ENCODE measurements at places on chromosomes 12 and 14.
A peak's percentile ranks its signal among the peaks of the same experiment; 100 is the strongest.

DNA sequence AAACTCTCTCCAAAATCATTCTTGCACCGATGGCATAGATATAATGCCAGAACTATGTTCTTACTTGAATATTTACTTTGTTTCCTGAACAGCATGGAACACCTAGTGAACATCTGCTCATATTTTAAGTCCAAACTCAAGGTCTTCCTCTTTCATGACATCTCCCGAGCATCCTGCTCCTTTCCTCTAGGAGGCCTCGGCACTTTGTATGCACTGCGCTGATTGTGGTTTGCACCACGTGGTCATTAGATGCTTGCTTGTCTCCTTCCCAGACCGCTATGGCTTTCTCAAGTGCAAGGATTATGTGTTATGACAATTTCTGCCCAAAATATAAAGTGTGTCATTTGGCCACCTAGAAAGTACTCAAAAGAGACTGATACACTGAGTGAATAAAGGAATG lies 912.0 kb downstream of the GALC start:
- no peak for DNase-seq

GRCh38 chr14:106879241-106879640 lies 1352.9 kb downstream of the TMEM121 start:
- peak; percentile 78 for DNase-seq

DNA sequence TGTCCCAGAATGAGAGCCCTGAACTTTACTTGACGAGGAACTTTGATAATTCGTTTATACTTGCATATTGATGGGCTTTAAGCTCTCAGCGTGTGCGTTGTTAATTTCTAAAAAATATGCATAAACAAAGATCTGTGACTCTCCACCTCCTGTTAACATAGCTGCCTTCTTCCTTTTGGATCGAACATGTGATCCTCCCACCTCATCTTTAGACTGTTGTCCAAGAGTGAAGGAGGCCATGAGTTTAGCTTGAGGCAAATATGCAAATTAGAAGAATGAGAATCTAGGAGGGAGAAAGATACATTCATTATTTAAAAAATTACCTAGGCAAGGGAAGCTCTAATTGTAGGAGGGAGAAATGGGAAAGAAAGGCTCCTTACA lies 617 bp downstream of the TTC8 start:
- no peak for DNase-seq

GRCh38 chr12:129080821-129081220 lies 227.5 kb downstream of the GLT1D1 start:
- DNase-seq = no peak

DNA sequence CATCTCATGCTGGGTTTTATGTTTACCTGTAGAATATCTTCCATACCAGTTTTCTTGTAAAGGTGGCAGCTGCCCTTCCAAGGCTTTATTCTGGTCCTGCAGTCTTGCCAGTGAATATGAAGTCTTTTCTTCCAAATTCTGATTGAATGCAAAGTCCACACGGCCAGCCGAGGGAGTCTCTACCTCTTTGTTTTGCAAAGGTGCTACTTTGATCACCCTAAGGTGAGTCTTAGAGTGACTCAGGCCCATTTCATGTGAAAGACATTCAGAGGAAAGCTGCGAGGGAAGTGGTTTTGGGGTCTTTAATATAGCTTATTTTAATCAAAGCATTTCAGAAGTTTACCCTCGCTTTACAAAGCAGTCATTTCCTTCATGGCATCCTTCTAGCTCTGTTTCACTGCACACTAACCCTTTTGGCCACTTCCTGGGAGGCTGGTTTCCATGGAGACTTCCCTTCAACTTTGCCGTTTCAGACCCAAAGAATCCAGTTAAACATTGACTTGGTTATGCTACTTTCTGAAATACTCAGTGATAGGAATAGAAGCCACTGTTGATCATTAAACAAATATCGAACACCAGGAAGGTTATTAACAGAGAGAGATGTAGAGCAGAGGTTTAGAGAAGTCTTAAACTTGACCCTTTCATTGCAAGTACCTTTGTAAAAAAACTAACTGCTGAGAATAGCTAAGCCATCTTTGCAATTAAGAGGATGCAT lies at the start of gene CCDC198:
Gene CCDC198 (minus strand): TSS at position 391 of the 715 bp plus-strand sequence. CDS start 142 bp downstream, at position 249.
- no peak for DNase-seq

GRCh38 chr12:98817742-98818141 lies 172.7 kb downstream of the APAF1 start:
- no peak for DNase-seq

DNA sequence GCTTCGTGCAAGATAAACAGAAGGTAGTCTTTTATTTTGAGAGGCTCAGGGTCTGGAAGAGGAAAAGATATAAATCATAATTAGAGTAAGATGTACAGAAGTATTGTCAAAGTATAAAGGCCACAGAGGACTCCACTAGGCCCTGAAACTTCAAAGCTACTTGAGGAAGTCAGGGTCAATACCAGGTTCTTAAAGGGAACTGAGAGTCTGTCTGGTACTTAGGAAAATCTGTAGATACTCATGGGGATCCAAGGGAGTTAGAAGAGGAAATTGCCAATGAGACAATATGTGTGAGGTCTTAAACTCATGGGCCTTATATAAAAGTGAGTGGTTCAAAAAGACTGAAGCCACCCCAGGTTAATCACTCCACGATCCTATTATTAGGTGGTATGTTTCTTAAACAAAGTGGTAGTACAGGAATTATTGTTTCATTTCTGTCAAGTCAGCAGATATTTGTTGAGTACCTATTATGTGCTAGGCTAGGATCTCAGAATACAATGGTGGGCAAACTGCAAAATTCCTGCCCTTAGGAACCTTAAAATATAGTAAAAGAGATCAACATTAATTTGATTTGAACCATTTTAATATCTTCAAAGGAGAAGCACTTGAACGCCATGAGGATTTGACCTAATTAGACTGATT lies 314.6 kb downstream of the ADAMTS20 start:
- DNase-seq = no peak

DNA sequence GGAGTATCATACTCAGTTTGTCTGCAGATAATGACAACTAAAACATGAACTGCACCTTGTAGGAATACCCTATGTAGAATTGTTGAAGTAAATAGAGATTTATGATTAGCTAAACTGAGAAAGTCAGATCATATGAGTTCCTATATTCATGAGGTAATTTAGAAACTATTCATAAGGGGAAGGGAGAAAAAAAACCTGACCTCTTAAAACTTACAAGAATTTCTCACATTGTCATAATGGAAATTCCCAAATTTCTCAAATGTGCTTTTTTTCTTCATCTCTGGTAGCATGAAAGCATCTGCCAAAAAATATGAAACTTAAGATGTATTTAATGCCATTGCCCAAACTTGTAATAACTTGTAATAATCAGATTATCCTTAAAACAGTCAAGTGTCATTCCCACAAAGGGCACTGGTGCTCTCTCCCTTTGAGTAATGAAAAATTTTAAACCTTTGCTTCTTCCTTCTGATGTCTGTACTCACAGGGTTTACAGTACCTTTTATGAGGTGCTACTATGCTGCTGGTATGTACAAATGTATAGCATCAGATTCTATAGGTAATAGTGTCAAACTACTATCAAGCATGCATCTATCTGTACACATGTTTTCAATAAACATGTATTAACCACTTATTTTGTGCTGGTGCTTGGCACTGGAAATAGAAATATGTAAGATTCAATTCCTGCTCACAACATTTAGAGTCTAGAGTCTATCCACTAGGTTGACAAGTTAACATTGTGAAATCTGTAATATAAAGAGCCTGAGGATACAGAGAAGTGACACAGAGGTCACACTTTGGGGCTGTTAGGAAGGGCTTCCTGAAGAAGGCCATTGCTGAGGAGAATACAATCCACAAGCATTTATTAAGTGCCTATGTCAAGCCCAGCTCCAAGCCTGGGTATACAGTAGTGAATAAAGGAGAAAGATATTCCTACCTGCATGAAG lies 17.4 kb upstream of the DRAM1 start:
- DNase-seq = no peak

- DNase-seq = peak; percentile 74
Measured at GRCh38 chr12:7142056-7142644, 12.0 kb downstream of the CLSTN3 start.

Measured in activated naive CD4-positive, alpha-beta T cell treated with anti-CD3 and anti-CD28 coated beads for 36 hours (primary cell).